Subcutaneous preadipocyte (primary cell): ENCODE measurements at places on chromosomes 16 and 17. TPM values are rescaled to one million over a fixed set of nuclear protein-coding genes. Genes with fewer than 3 reads are reported as not detected.

HOXB1 gene
- total RNA-seq: not detected in 2 replicates

ZFPM1 gene
- 1.5 and 2.2 TPM in 2 replicates for total RNA-seq

HOXB5 gene
- total RNA-seq: 0.39 and 0.73 TPM in 2 replicates

KRT40 gene
- total RNA-seq: not detected in 2 replicates

CDC42EP4 gene
- 40.1 and 73.7 TPM in 2 replicates for total RNA-seq

KDM6B gene
- total RNA-seq: 3.3 and 5.1 TPM in 2 replicates

KRTAP16-1 gene
- total RNA-seq: not detected in 2 replicates

SNN gene
- 11.4 and 15.1 TPM in 2 replicates for total RNA-seq

KREMEN2 gene
- total RNA-seq: not detected in 2 replicates

TBC1D3C gene
- total RNA-seq: not detected in 2 replicates

DNAI2 gene
- not detected in 2 replicates for total RNA-seq

CALCOCO2 gene
- 61.8 and 64.3 TPM in 2 replicates for total RNA-seq

SLC2A4 gene
- total RNA-seq: under 0.01 TPM in 1 of 2 replicates, not detected in the other

CCL4 gene
- not detected in 2 replicates for total RNA-seq

MED13 gene
- 44.1 and 63.9 TPM in 2 replicates for total RNA-seq

TBC1D3I gene
- under 0.01 TPM in 1 of 2 replicates, not detected in the other for total RNA-seq

ALDH3A1 gene
- total RNA-seq: 0.20 TPM in 1 of 2 replicates, not detected in the other

SENP3 gene
- total RNA-seq: 69.1 and 70.0 TPM in 2 replicates

TMEM107 gene
- total RNA-seq: 23.9 and 30.1 TPM in 2 replicates

VPS35 gene
- 94.1 and 126 TPM in 2 replicates for total RNA-seq

PLCD3 gene
- 40.3 and 48.1 TPM in 2 replicates for total RNA-seq

SLFN11 gene
- total RNA-seq: 87.5 and 142 TPM in 2 replicates
